Hippocampal formation (tissue), 2 donors: ENCODE measurements at places on chromosomes 11 and 22.
A peak's percentile ranks its signal among the peaks of the same experiment; 100 is the strongest.

GRCh38 chr22:37062376-37062675 lies 10.8 kb downstream of the KCTD17 start:
- DNase-seq, result no peak

GRCh38 chr11:61887839-61888494 lies 3.4 kb downstream of the FADS3 start:
- DNase-seq, result no peak

GRCh38 chr11:3088806-3089205 lies 31.6 kb upstream of the CARS1 start:
- DNase-seq, result no peak

DNA sequence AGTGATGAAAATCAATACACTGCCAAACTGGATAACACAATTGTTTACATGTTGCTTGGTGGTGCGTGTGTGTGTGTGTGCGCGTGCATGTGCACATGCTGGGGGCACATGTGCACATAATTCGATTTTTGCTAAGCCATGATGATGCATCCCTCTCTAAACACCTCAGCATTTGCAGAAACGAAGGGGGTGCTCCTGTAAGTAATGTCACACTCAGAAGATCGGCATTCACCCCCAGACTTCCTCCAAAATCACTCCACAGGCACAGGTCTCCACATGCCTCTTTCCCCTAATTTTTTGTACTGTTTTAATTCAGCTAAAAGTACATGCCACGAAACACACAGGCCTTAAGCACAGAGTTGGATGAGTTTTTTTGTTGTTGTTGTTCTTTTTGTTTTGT lies 341.5 kb downstream of the SHANK2 start:
- no peak for DNase-seq

DNA sequence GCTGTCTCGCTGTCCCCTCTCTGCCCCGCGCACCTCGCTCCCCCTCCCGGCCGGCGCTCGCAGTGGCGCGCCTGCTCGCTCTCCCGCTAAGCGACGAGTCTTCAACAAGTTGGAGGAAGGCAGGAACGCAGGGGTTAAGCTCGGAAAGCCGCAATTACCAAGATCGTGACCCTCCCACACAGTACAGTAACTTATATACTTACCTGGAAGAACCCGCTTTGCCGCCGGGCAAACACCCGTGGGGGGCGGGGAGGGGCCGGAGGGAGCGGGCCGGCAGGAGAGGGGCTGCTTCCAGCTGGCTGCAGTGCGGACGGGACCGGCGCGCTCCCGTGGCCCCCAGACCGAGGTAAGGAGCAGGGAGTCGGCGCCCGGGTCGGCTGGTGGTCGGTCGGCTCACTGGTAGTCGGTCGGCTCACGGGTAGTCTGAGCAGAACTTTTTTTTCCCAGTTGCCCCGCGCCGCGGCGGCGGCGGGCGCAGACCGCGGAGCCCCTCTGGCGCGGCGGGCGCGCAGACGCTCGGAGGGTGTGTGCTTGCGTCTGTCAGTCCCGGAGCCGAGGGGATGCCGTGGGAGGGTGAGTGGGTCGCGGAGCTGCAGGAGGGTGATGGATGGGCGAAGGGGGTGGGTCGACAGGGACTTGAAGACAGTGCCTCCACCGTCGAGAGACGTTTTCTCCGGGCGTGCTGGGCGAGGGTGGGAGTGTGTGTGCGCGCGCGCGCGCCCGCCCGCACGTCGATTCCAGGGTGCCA lies 101.2 kb upstream of the HSD17B12 start:
- DNase-seq, result no peak

DNA sequence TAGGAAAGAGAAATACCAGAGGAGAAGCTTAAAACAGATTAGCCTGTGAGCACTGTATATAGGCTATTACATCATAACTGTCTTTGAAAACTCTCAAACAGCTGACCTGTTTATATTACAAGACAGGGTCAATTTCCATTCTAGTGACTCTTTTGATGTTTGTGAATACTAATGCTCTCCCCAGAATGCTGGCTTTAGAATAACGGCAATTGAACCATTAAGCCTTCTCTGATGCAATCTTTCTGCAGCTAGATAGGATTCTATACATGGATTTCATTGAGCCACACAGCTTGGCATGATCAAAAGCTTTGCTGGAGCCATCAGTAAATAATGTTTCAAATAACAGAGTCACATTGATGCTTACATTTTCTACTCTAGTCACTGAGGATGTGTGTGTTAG lies 122.7 kb upstream of the FAT3 start:
- no peak for DNase-seq

DNA sequence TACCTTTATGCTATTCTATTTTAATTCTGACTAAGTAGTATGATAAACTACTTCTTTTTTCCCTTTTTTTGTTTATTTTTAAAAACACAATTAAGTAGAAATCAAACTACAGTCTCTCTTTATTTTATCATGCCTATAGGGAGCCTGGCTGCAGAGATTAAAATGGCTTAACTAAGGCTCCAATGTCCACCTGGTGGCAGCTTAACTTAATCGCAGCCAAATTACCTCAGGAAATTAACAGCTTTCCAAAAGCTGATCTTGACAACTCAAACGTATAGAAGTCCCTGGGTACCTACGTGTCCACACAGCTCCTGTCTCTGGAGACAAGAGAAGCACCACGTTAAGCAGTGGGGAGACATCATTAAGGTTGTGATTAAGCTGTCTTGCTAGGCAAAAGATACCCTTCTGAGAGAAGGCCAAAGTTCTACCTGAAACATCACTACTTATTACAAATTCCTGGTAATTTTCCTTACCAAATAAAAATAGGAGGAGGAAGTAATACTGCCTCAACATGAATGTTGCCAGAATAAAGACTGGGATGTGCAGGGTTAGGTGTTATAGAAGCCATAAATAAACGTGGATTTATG lies 63.2 kb upstream of the SNX19 start:
- no peak for DNase-seq

DNA sequence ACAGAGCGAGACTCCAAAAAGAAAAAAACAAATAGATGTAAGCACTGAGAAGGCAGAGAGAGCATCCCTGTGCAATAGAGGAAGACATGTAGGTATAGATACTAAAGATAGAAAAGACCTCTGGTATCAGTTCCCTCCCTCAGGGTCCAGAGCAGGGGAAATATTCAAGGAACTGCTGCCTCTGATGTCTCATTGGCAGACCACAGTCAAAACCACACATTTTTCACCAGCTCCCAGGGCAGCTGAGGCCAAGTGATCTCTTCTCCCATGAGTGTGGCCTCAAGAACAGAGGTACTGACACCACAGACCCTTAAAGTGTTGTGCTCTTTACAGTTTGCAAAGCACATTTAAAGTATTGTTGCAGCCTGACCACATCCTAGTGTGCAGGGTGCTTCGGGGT lies 288.5 kb downstream of the NTM start:
- no peak for DNase-seq

- DNase-seq, result peak; percentile 33
Measured at GRCh38 chr11:76799066-76799804, 16.1 kb downstream of the TSKU start.

GRCh38 chr11:41273908-41274307 lies 185.5 kb downstream of the LRRC4C start:
- no peak for DNase-seq

GRCh38 chr22:36469094-36469710 lies 12.2 kb downstream of the TXN2 start:
- no peak for DNase-seq

DNA sequence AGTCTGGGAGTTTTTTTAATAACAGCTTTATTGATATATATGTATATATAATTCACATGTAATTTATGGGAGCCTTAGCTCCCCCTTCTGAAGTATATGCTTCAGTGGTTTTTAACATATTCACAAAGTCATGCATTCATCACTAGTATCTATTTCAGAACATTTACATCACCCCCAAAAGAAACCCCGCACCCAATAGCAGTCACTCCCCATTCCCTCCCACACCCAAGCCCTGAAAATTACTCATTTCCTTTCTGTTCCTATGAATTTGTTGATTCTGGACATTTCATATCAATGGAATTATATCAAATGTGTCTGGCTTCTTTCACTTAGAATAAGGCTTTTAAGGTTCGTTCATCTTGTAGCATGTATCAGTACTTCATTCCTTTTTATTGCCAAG lies 35.6 kb upstream of the SYT7 start:
- DNase-seq, result no peak

- peak; percentile 33 for DNase-seq
Measured at GRCh38 chr11:36041988-36042611, 98.2 kb downstream of the LDLRAD3 start.

DNA sequence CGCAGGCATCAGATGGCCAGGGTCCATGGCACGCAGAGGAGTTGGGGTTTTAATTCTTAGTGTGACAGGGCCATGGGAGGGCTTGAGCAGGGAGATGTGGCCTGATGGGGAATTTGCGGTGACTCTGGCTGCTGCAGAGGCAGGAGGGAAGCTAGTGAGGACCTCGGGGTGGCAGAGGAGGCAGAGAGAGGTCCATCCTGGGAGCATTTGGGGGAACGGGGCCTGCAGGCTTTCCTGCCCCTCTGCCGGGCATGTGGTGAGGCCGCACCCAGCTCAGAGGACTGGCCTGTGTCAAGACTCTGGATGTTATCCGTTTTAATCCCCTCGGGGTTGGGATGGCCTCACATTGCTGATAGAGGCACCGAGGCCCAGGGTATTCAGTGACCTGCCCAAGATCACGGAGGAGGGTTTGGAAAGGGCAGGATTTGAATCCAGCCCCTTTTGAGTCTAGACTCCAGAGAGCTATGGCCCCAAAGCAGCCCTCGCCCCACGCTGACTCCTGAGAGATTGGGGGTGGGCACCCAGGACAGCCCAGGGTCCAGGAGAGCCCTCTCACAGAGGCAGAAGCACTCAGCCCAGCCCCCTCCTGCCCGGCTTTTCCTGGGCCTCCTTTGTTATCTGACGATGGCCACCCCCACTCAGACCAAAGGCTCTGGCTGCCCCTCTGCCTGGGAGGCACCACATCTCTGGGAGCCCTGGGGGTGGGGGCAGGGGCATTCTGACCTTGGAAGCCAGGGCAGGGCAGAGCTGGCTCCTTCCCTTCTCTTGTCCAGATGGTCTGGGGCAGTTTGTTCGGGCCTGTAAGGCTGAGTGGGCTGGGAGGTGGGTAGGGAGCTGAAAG lies 13.9 kb downstream of the MGAT3 start:
- DNase-seq, result no peak

DNA sequence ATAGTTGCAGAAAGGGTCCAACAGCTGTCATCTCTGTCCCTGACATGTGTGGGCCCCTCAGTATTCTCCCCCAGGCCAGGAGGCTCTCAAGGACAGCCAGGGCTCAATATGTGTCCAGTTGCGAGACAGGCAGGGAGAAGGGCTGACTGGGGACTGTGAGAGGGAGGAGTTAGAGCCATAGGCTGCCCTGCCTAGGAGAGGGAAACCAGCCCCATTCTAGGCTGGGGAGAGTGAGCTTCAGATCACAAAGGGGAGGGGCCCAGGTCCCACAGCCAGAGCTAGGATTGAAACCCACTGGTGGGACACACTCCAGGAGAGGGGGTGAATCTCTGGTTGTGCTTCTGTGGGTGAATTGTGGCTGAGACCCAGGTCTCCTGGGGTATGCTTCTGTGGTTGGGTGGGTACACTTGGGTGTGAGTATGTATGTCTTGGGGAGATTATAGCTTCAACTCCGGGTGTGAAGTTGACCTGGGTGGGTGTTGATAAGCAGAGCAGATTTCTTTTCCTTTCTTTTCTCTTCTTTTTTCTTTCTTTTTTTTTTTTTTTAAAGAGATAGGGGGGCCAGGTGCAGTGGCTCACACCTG lies 2.1 kb upstream of the CARNS1 start:
- DNase-seq, result no peak

GRCh38 chr22:26295563-26296126 lies 126.4 kb downstream of the SEZ6L start:
- no peak for DNase-seq

GRCh38 chr11:34044664-34045485 lies 6.7 kb upstream of the CAPRIN1 start:
- DNase-seq, result no peak

DNA sequence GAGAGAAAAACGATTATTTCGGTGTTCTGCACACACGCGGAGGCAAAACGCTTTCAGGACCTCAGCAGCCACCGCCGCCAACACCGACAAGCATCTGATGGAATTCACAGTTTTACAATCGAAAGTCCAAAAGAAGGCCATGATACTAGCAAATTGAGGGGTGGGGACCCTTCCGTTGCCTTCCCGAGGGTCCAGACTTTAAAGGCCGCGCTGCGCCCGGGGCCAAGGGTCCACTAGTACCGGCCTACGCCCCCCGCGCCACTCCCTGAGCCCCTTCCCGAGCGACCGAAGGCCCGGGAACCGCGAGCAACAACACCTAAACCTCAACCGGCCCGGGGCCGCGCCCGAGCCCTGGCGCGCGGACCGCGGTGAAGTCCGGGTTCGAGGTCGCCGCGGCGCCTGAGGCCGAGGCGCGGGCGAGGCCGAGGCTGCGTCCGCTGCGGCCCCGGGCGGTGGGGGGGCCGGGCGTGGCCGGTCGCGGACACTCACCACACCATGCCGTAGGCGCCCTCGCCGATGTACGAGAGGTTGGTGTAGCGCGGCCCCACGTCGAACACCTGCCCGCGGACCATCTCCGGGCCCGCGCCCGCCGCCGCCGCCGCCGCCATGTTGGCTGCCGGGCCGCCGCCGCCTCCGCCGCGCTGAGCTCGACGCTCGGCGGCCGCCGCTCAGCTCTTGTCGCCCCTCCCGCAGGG lies 465 bp downstream of the MAPK1 start:
- no peak for DNase-seq

- DNase-seq, result no peak
Measured at GRCh38 chr22:22246706-22247105, 2.1 kb downstream of the VPREB1 start.

DNA sequence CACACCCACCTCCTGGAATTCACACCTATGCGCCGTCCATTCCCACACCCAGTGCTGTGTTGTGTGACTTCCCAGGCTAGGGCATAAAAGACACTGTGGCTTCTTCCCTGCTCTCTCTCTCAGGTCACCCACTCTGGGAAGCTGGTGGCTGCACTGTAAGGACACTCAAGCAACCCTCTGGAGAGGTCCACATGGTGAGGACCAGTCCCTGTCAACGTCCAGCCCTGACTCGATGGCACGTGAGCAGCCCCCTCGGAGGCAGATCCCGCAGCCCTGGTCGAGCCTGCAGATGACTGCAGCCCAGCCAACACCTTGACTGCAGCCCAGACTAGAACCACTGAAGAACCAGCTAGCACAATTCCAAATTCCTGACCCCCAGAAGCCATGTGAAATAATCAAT lies 16.2 kb downstream of the CBX7 start:
- DNase-seq, result no peak

- DNase-seq, result no peak
Measured at GRCh38 chr22:47172771-47173534, 410.5 kb downstream of the TBC1D22A start.

GRCh38 chr11:112656772-112657428 lies 304.3 kb upstream of the NCAM1 start:
- no peak for DNase-seq

GRCh38 chr22:16965083-16965482 lies 42.9 kb downstream of the GAB4 start:
- DNase-seq, result no peak

- DNase-seq, result no peak
Measured at GRCh38 chr22:23832226-23833016, 6.4 kb downstream of the DERL3 start.

GRCh38 chr11:113529606-113530005 lies 54.4 kb upstream of the DRD2 start:
- no peak for DNase-seq

- no peak for DNase-seq
Measured at GRCh38 chr11:57946628-57947027, 77.1 kb upstream of the OR9Q1 start.
